ENCODE measurements at places on chromosomes 5 and 9.

DNA sequence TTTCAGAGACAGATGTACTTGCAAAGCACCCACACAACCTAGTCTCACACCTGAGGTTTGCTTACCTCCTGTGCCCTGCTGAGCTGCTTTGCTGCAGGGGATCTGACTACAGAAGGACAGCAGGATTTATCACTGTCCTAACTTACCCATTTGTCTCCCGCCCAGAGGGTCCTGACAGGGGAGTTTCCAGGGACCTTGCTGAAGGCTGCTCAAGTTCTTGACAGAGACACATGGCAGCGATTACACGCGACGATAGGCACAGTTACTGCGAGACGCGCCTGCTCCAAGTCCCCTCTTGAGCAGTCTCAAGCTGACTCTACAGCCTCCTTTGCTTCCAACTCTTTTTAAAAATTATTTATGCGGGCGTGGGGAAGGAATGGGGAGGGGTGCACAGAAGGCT lies 24.6 kb upstream of the GALNT10 start:
- DNase-seq: no peak

- DNase-seq: no peak
Measured at GRCh38 chr5:149162401-149163084, 21.2 kb downstream of the ABLIM3 start.

GRCh38 chr5:160846642-160847041 lies 5.4 kb downstream of the ATP10B start:
- DNase-seq: no peak

DNA sequence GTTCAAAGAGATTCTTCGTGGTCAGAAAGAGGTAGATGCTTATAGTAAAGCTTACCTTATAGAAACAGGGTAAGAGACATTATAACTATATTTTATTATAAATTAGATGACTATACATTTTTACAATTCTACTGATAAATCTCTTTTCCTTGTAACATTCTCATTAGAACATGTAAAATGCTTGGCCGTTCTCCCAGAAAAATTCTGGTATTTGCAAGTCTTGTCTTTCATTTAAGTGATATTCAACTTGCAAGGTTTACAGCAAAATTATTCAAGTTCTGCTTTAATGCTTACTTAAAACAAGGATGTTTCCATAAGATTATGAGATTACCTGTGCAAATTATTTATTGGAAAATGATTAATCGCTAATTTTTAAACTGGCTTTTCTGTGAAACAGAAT lies 41.3 kb upstream of the CDH18 start:
- DNase-seq: no peak

- DNase-seq: no peak
Measured at GRCh38 chr5:63963080-63963735, 963 bp upstream of the HTR1A start.

DNA sequence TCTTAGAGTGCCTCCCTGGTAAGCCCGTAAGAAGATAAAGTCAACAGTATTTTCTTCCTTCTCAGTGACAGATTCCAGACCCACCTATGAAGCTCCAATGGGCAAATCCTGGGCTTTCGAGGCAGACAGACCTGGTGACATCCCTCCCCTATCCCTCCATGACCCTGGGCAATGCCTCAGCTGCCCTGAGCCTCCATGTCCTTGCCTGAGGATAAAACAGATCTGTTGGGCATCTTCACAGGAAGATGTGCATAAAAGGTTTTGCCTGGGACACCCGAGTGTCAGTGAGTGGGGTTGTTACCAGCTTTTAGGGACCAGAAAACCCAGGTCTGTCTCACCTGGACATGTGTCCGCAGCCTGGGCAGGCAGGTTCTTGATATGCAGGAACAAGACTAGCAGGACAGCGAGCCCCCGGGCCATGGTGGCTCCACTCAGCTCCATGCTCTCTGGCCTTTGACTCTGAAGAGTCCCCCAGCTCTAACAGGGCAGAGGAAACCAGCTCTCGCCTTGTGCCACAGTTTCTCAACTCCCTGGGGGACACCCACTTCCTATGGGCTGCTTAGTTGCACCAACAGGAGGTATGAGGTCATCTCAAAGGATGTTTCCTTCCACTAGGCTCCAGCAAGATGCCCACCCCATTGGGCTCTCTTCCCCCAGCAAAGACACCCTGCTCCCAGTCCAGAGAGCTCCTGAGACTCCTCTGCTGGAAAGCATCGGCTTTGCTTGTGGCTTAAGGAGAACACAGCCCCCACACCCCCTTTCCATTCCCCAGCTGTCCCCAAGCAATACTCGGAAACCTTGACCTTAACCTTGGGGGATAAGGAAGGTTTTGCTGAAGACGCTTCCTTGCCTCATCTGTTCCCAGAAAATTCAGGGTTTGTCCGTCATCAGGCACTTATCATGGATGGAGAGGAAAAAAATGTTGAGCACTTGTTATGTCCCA lies at the start of gene FCN1:
Gene FCN1, minus strand, starts transcription at position 482 of the 943 bp plus-strand sequence. Its CDS starts 41 bp downstream, at position 441.
- no peak for DNase-seq

DNA sequence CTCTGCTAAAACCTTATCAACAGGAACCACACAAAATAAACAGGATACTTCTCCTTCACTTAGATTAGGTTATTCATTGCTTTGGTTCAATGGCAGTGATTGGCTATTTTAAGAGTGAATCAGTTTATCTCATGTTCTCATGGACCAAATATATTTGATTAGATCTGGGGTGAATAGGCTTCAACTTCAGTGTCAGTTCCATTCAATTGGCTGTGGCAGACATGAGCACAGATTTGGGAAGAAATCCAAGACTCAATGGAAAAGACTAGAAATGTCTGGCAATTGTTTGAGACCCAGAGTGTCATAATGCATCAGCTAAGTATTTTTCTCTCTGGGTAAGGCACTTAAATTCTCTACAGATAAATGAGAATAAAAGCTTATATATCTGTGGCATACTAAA lies 37.1 kb downstream of the CDH18 start:
- no peak for DNase-seq
